ENCODE measurements at places on chromosomes 1 and 21.

DNA sequence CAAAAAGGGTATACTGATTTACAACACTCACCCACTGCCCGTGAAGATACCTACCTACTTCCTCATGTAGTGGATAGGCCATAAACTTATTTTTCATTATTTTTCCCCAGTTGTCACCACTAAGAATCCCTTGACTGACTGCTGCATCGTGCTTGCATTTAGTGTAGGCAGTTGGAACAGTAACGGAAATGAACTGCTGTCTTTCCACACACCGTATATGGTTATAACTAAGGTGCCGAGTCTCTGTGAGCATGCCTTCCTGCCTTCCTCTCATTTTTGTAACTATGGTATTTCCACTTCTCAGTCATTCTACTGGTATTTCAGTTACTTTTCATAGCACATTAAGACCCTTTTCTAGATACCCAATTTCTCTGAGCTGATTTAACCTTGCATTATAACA lies 36.4 kb downstream of the SLC35F3 start:
- no peak for DNase-seq

DNA sequence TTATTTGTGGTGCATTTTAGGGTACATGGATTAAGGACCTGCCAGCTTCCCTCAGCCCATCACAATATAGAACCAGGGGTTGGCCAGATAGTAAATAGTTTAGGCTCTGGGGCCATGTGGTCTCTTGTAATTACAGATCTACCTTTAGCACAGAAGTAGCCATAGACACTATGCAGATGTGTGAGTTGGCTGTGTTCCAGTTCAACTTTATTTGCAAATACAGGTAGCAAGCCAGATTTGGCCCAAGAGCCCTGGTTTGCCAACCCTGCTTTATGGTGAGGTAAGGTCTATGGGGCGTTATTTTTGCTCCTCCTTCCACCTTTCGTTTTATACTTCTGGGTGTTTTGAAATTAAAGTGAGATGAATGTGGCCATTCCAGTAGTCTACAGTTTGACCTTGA lies 48.7 kb downstream of the MRPS6 start:
- no peak for DNase-seq

- DNase-seq = no peak
These were observed 84.0 kb downstream of the PHTF1 start for GRCh38 chr1:113675302-113675701.

DNA sequence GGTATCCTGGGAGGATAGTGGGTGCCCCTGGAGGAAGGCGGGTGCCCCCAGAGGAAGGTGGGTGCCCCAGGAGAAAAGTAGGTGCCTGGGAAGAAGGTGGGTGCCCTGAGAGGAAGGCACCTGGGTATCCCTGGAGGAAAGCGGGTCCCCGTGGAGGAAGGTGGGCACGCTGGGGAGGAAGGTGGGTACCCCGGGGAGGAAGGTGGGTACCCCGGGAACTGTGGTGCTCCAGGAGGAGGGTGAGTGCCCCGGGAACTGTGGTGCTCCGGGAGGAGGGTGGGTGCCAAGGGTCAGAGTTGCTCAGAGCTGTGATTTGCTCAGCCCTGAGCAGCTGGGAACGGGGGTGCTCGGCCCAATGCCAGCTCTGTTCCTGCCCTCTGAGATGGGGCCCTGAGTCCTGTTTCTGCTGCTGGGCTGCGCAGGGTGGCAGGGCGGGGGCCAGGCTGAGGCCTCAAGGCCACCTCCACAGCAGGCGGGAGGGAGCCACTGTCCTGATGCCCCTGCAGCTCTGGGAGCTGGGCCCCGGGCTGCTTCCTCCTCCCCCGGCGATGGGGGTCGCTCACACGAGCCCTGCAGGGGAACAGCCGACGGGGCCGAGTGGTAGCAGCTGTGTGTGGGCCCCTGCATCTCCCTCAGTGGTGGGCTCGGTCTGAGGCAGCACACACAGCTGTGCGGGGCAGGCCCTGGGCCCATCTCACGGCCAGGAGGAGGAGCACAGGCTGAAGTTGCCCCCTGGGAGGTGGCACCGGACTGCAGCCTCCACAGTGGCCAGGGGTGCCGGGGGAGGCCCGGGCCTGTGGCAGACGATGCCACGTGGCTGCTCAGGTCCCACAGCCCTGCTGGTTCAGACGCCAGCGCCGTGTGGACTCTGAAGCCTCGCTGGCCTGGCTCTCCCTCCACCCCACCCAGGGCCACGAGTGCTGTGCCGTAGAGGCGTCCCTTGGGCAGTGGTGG lies 57.4 kb downstream of the SLX9 start:
- DNase-seq = no peak

- DNase-seq = peak; percentile 43
These were observed 20.0 kb downstream of the IBA57 start for GRCh38 chr1:228185641-228185965.

- DNase-seq = no peak
These were observed 166.4 kb upstream of the AJAP1 start for GRCh38 chr1:4488018-4488417.
